Stimulated activated CD4-positive, alpha-beta T cell treated with anti-CD3 and anti-CD28 coated beads, Interleukin-4, amount 100 ng/mL, for 4 hours (primary cell): ENCODE measurements at places on chromosomes 1 and 21.

GRCh38 chr1:23816906-23817305 is 8.3 kb downstream of the HMGCL start:
- DNase-seq = no peak

- no peak for DNase-seq
Measured at GRCh38 chr1:33782776-33783175, 81.1 kb upstream of the HMGB4 start.

- peak; percentile 60 for DNase-seq
Measured at GRCh38 chr1:109214695-109215623, 1.2 kb downstream of the SARS1 start.

DNA sequence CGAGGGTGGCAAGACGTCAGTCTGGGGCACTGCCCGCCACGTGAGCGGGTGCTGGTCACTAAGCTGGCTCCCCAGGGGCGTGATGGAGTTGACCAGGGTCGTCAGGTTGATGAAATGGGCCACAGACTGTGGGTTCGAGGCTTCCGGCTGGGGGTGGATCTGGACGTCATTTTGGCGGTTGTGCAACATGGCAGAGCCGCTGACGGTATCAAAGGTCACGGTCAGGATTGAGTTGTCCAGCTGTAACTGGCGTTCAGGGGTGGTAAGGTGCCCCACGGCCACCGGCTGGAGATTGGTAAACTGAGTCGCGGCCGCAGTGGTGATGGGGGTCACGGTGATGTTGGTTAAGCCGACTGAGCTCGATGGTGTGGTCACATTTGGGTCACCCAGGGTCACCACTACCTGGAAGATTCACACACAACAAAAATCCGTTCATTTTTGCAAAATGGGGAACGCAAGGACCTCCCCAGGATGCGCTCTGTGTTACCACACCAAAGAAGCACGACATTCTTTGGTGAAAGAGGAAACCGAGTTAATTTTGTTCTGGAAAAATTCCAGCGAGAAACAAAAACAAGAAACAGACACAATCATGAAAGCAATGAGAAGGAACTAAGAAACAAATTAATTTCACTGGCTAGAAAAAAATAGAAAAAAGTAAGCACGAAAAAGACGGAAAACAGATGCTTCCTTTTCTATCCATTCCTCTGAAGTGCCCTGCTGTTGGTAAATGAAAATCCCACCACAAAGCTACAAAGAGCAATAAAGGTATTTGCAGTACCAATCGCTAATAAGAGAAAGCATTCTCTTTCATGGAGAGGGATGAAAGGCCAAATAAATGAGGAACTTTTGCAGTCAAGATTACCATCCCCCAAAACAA is 34.7 kb upstream of the RIPK4 start:
- no peak for DNase-seq

- no peak for DNase-seq
Measured at GRCh38 chr1:50942334-50942733, 17.7 kb downstream of the FAF1 start.

- no peak for DNase-seq
Measured at GRCh38 chr1:200775850-200776249, 37.2 kb downstream of the CAMSAP2 start.

GRCh38 chr1:5296095-5296494 is 641.7 kb downstream of the AJAP1 start:
- no peak for DNase-seq

- no peak for DNase-seq
Measured at GRCh38 chr1:17274186-17275170, 25.6 kb downstream of the PADI3 start.

DNA sequence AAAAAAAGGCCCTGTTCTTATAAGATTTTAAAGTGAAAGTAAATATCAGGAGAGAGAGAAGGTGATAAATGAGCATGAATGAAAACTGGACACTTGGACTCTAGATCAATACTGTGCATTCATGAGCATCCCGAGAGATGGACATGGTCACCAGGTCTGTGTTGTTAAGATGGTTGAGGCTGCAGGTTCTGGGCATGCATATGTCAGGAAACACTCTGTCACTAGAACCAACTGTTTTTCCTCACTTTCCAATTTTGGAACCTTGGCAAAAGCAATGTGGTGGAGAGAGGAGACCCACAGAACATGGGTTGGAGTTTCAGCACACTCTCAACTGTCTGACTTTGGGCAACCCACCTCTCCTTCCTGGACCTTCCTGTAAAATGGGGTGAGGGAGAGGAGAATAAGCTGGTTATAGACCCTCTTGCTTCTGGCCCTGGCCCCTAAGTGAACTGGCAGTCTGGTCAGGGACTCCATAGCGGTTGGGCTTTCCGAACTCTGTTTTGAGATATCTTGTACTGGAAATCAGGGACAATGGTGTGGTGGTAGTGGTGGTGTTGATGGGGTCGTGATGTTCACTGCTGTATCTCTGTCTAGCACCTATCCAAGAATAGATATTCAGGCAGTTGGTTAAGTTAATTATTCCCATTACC is 4.2 kb downstream of the MAN1C1 start:
- DNase-seq = no peak

- DNase-seq = no peak
Measured at GRCh38 chr1:178684542-178685000, 40.5 kb upstream of the RALGPS2 start.

DNA sequence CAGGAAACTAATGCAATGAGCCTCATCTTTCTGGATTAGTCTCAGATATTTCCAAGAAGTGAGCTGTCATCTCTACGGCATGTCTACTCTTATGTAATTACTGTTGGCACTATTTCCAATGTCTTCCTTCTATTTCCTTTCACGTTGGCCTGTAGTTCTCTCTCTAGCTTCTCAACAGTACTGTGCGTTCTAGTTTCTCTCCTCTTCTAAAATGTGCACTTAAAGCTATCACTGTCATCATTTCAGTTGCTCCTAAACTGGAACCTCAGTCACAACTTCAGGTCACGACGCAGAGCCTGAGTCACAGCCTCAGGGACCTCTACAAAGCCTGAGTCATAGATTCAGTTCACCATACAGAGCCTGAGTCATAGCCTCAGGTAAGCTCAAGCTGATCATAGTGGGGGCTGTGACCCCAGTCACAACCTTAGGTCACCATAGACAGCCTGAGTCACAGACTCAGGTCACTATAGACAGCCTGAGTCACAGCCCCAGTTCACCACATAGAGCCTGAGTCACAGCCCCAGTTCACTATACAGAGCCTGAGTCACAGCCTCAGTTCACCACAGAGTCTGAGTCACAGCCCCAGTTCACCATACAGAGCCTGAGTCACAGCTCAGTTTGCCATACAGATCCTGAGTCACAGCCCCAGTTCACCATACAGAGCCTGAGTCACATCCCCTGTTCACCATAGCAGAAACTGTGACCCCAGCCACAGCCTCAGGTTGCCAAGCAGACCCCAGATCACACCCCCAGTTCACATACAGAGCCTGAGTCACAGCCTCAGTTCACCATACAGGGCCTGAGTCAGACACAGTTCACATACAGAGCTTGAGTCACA is 13.0 kb downstream of the WNT9A start:
- peak; percentile 19 for DNase-seq

- DNase-seq = no peak
Measured at GRCh38 chr1:3733094-3733882, 19.0 kb upstream of the CCDC27 start.

DNA sequence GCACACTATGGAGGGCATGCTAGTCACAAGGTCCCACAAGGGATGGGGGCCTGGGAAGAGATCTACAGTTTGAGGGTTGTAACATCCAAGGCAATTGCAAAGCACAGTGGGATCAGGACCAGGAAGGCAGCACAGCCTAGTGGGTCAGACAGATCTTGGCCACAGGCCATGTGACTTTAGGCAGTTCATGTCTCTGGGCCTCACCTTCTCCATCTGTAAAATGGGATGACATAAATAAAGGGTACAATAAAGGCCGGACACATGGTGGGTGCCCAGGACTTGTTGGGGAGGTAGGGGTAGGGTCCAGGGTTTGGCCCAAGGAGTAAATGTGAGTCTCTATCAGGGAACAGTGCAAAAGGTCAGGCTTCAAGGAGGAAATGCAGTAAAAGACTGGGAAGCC is 18.1 kb upstream of the IGSF21 start:
- DNase-seq = no peak

GRCh38 chr1:93349231-93350135 is 3.8 kb downstream of the DR1 start:
- DNase-seq = no peak

GRCh38 chr21:26715116-26715515 is 130.1 kb downstream of the ADAMTS1 start:
- DNase-seq = no peak

DNA sequence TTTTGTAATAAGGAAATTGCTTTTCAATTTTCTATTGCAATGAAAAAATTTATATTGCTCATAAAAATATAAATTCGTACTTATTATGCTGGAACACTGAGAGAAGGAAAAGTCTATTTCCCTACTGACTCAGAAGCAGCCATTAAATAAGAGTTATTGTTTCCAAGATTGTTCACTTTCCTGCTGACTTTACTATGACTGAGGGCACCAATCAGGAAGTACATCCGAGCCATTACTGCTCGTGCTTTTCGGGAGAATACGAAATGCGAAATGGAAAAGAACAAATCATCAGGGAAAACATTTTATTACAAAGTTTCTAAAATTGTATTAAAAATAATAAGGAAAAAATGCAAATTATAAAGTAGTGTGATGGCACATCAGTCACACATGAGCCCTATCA is 204.8 kb downstream of the AKT3 start:
- DNase-seq = no peak

DNA sequence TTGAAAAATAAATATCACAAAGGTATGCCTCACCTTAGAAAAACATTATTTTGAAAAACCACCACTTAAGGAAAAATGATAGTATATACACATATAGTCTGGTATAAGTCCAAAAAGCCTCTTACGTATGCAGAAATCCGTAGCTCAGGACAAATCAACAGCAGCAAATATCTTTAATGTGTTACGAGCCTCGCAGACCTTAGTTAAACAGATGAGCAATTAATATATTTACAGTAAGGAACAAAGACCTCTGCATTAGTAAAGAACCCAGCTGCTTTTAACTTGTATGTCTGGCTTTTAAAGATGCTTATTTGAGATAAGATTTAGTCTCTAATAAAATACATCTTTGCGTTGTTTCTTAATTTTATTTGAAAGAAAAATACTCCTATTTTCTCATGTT is 79.9 kb upstream of the CHRM3 start:
- no peak for DNase-seq

DNA sequence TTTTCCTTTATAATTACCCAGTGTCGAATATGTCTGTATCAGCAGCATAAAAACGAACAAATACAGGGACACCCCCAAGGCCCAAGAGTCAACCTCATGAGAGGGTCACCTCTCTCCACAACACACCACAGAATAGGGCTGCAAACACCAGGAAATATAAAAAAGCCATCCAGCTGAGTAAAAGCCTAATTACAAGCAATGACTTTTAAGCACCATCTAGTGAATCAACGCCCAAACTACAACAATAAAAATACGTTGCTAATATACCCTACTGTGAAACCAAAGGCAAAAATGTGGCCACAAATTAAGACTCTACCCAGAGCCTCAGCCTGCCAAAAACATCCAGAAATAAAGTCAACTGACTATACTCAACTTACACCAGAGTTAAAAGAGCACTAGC is 817.9 kb upstream of the NEGR1 start:
- DNase-seq = no peak

GRCh38 chr1:89291276-89291675 is 18.6 kb upstream of the GBP5 start:
- DNase-seq = no peak

GRCh38 chr1:156947818-156948525 is 27.5 kb downstream of the LRRC71 start:
- DNase-seq = no peak

DNA sequence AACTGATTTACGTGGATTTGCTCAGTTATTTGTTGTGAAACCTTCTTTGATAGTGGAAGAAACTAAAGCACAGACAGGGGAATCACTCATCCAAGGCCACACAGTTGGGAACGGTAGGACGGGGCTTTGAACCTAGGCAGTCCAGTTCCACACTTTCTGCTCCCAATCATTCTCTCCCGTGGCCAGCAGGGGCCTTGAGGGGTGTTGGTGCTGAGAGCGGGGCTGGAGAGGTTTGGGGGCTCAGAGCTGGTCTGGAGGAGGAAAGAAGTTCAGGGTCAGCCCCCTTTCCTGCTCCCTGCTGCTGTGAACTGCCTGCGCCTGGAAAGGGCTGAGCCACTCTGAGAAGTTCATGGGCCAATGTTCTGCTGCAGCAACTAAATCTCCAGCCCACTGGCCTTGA is 31.4 kb upstream of the ACTL8 start:
- no peak for DNase-seq

- DNase-seq = peak; percentile 65
Measured at GRCh38 chr1:160085686-160086455, 4.5 kb downstream of the KCNJ9 start.

GRCh38 chr1:219010720-219011119 is 163.0 kb upstream of the LYPLAL1 start:
- no peak for DNase-seq

DNA sequence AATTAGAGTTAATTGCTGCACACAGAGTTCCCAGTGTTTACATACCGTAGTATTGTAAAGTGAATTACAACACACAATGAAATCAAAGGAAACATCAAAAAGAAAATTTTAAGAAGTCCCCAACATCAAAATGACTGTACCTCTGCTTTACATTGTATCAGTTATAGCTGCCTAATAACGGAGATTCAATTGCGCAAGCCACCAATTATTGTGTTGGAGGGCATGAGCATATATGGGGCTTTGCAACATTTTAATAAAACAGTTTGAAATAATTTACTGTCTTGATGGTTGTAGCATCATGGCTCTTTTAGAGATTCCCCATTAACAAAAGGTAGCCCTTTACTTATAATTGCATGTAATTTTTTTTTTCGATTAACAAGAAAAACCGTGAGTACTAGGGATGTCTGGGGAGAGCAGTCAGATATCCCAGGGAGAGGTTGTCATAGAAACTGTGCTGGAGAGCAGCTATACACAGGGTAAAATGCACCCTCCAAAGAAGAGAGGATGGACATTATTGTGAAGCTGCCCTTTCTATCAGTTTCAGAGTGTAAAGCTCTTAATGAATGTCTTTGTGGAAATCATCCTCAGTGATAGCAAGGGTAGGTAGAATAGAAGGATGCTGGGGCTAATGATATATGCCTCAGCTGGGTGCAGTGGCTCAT is 55.9 kb upstream of the BTG3 start:
- no peak for DNase-seq
